ENCODE measurements at places on chromosomes 2 and 18. TPM values are rescaled to one million over a fixed set of nuclear protein-coding genes. Genes with fewer than 3 reads are reported as not detected.
A peak's percentile ranks its signal among the peaks of the same experiment; 100 is the strongest.

M1AP gene
- total RNA-seq: 2.5 TPM

TMEFF2 gene
- 2.0 TPM for total RNA-seq

OLA1 gene
- total RNA-seq: 118 TPM

KLF11 gene
- 4.6 TPM for total RNA-seq

EGR4 gene
- 0.12 TPM for total RNA-seq

CACNB4 gene
- total RNA-seq: 2.3 TPM

DNA sequence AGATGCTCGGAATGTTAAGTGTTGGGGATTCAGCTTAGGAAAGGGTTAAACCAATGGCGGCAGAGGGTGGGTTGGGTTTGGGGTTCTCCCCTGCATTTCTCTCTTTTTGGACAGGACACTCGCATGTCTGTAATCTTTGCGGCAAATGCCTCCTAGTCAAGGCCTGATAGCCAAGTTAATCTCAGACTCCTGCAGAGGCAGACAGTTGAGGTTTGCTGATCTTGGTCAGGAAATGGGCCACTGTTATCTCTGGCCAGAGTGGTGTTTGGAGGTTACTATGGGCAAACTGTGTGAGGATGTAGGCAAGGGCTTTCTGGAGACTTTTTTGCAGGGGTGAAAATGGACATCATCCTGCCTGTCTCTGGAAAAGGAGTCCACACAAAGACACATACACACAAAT is 188.8 kb downstream of the SETBP1 start:
- DNase-seq: no peak
- H3K27ac ChIP-seq: peak overlapping the region; percentile 55
- H3K4me1 ChIP-seq: peaks cover 17% of the 10 kb centered on the region
- H3K36me3 ChIP-seq: peaks cover 4% of the 10 kb centered on the region

DNA sequence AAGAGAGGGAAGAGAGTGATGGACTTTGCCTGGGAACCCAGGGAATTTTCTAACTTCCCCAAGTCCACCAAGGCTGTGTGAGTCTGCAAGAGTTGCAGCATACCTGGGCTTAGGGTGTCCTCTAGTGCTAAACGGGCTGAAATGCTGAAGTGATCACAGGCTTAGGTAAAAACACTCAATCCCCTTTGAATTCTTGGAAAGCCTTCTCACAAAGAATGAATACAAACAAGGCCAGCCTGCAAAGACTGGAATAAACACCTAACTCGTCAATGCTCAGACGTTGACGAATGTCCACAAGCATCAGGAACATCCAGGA is 30.0 kb upstream of the BMP10 start:
- no peak overlapping the region for H3K27ac ChIP-seq
- no peak for DNase-seq
- H3K4me1 ChIP-seq: no peaks in the 10 kb centered on the region
- H3K36me3 ChIP-seq: peaks cover 2% of the 10 kb centered on the region

DNA sequence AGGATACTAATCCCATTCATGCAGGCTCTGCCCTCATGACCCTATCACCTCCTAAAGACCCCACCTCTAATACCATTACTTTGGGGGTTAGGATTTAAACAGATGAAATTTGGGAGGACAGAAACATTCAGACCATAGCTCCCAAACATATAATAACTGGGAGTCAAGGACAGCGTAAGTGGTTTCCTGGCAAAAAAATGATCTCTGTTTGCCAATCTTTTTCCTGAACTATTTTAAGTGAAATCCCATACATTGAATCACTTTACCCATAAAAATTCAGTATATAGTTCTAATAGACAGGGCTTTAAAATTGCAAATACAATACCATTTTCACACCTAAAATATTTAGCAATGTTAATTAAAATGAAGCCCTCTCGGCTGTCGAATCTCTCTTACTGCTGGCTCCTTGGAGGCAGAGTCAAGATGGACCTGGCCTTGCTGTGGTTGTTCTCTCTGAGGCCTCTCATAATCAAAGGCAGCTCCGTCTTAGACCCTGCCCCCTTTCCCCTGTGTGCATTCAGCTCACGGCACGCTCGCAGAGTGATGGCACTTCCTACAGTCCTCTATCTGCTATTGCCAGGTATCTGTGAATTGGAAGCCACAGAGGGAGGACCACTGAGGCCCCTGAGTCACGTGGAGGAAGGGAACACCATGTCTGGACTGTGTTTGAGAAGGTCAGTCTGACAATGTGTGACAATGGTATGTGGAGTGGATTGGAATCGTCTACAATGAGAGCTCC is 132.3 kb downstream of the UXS1 start:
- peaks cover 5% of the 10 kb centered on the region for H3K4me1 ChIP-seq
- H3K27me3 ChIP-seq: peaks cover 28% of the 10 kb centered on the region
- no peaks in the 10 kb centered on the region for H3K36me3 ChIP-seq
- no peak overlapping the region for H3K4me3 ChIP-seq

DNA sequence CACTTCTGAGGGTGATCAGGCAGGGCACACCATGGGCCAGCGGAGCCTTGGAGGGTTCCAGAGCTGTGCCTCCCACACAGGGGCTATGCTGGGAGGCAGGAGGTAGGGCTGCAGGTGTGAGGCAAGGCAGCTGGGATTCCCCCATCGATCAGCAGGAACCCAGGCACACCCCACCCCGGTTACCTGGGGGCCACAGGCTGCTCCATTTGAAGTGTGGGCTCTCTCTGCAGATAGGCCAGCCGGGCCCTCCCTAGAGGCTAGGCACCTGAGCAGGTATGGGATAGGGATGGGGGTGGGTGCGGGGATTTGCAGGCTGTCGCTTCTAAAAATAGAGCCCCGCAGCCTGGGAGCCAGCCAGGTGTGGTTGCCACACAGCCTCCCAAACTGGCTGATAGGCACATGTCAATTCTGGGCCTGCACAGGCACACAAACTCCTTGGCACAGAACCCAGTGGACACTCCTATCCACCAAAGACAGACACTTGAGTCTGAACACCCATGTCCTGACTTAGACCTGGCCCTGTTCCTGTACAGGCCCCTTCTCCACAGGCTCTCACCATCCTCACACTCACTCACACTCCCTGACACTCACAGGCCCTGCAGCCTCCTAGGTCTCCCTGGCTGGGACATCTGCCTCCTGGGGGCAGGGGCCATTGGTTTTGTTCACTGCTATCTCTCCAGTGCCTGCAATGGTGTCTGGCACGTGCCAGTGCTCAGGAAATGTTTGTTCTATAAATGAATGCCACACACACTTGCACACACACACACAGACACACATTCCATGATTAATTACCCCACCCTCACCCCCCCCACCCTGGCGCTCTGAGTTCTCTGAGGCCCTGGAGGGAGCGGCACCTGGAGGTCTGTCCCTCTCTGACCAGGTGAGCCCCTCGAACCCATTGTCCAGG is 73.4 kb downstream of the ZFP36L2 start:
- peaks cover 28% of the 10 kb centered on the region for H3K4me1 ChIP-seq
- peak overlapping the region; percentile 74 for H3K27ac ChIP-seq
- peaks cover 39% of the 10 kb centered on the region for H3K27me3 ChIP-seq
- no peak for DNase-seq
- H3K36me3 ChIP-seq: no peaks in the 10 kb centered on the region

DNA sequence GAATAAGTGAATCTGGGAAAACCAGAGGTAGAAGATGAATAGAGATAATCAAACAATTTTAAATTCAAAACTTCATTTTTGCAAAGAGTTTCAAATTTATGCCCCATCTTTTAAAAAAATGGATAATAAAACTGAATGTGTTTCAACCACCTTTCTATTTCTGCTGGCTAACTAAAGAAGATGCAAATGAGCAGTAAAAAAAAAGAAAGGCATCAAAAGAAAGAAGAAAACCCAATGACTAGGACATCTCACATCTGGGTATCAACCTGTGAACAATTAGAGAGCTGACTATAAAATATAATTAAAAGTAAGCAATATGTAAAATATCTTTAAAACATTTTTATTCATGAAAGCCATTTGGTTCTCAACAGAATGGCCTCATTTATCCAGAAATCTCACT is 2.5 kb downstream of the PGAP1 start:
- H3K27me3 ChIP-seq: no peaks in the 10 kb centered on the region
- H3K4me1 ChIP-seq: peaks cover 30% of the 10 kb centered on the region
- peaks cover 5% of the 10 kb centered on the region for H3K36me3 ChIP-seq
- no peak for DNase-seq
- H3K4me3 ChIP-seq: peak overlapping the region; percentile 50

DNA sequence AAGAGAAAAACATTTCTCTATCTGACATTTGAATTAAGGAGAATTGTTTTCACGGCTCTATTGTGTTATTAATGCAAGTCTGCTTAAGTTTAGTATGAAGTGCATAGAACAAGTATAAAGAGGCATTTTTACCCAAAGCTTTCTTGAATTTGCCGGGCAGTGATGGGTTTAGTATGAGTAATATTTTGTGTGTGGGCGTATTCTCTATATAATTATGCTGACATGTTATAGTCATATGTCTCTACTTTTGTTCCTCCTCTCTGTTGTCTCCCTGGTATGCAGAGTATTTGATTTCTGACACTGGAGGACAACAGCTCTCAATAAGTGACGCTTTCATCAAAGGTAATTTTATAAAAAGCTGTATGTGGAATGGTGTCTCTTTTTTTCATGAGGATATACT is 45.9 kb downstream of the PIKFYVE start:
- no peaks in the 10 kb centered on the region for H3K4me1 ChIP-seq
- DNase-seq: no peak
- H3K4me3 ChIP-seq: no peak overlapping the region
- H3K36me3 ChIP-seq: peaks cover 22% of the 10 kb centered on the region

DNA sequence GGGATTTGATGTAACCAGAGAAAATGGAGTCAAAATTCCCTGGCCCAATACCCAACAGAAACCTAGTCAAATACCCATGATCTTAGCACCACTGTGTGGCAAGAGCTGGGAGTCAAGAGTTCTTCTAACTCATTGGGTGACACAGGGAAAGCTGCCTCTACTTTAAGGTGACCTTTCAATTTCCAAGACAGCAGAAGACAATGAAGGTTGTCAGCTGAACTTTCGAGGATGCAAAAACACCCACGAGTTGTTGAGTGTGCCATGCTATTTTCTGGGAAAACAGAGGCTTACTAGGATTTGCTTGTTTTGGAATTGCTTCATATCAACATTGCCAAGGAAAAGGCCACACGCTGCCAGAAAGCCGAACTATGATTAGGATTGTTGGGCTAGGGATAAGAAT is 61.6 kb upstream of the CYRIA start:
- H3K27me3 ChIP-seq: peaks cover 14% of the 10 kb centered on the region
- DNase-seq: no peak
- H3K4me1 ChIP-seq: no peaks in the 10 kb centered on the region
- H3K27ac ChIP-seq: no peak overlapping the region

DNA sequence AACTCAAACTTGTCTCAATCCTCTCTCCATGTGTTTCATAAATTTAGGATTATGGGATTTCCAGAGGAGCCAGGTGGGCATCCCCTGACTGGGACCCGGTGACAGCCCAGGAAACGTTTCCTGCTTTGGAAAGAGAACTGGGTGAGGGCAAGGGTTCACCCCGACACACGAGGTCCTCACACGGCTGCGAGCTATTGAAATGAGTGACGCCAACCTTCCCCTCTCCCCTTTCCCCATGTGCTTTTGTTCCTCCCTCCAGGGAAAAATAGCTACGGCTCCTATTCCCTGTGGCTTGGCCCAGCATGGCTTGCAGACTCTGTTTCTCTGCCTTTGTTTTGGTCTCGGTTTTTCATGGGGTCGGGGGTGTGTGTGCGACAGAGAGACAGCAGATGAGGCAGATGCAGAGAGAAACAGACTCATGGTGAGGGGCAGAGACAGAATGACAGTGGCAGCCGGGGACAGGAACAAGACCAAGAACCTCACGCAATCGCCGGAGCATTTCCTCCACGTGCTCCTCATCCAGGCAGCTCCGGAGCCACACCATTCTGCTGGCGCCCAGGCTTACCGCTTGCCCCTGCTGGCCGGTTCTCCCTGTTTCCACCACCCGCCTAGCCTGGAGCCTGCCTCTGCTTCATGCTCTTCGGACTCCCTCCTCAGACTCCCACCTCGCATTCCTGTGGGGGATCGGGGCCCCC is 238.5 kb downstream of the DYSF start:
- DNase-seq: no peak
- H3K27me3 ChIP-seq: peaks cover 31% of the 10 kb centered on the region
- peaks cover 2% of the 10 kb centered on the region for H3K36me3 ChIP-seq
- H3K4me1 ChIP-seq: peaks cover 18% of the 10 kb centered on the region

DNA sequence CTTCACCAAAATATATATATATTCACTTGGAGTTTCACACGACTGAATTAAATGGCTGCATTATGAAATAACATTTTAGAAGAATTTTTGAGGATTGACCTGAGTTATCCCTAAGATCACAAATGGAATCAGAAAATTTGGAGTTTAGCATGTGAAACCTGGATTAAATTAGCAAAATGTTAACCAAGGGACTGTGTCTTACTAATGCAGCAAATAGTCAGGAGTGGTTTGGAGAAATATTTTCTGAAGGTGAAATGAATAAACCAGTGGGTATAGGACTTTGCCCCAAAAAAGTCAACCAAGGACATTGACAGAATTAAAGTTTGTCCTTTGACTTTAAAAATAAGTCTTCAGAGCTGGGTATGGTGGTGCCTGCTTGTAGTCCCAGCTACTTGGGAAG is 111.2 kb downstream of the PRPF40A start:
- no peak overlapping the region for H3K4me3 ChIP-seq
- no peak overlapping the region for H3K27ac ChIP-seq
- H3K27me3 ChIP-seq: no peaks in the 10 kb centered on the region
- no peak for DNase-seq
- H3K36me3 ChIP-seq: peaks cover 8% of the 10 kb centered on the region

DNA sequence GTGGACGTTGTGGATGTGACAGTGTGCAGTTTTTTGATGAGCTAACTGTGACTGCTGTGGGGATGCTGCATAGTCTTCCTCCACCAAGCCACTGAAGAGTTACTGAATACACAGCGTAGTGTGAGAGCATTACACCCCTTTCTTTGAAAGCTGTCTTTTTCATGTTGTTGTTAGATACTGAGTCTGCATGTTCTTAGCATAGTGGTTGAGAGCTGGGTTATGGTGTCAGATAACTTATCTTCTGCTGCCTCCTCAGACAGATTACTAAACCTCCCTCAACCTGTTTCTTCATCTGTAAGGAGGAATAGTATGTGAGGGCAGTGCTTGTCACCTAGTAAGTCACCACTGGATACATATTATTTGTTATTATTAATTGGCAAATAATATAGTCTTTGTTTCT is 63.2 kb downstream of the CEP192 start:
- H3K4me3 ChIP-seq: no peak overlapping the region
- no peaks in the 10 kb centered on the region for H3K4me1 ChIP-seq
- H3K27ac ChIP-seq: no peak overlapping the region
- H3K36me3 ChIP-seq: peaks cover 17% of the 10 kb centered on the region
- no peaks in the 10 kb centered on the region for H3K27me3 ChIP-seq

GRCh38 chr2:21253311-21254027 is 129.7 kb downstream of the TDRD15 start:
- peaks cover 20% of the 10 kb centered on the region for H3K4me1 ChIP-seq
- H3K27me3 ChIP-seq: no peaks in the 10 kb centered on the region
- no peak overlapping the region for H3K27ac ChIP-seq
- H3K4me3 ChIP-seq: no peak overlapping the region

DNA sequence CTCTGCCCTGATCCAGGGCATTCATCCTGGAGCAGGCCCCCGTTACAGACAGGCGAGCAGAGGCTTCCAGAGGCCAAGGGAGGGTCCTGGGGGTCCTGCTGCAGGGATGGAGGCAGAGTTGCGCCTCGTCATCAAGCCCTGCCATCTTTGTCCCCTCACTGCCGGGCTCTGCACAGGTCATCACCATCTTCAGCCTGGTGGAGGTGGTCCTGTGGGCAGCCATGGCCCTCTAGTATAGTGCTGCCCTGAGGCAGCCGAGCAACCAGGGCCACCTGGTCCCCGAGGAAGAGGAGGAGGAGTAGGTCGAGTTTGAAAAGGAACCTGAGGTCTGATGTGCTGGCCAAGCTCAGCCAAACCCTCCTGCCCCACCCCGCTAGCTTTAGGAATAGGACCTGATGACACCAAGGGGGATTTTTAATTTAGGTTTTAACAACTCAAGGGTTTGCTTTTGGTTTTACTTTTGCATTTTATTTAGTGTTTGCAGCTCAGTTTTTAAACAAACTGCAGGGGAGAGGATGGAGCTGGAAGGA is 8.8 kb upstream of the ALPI start:
- H3K4me3 ChIP-seq: no peak overlapping the region
- H3K36me3 ChIP-seq: no peaks in the 10 kb centered on the region
- no peak overlapping the region for H3K27ac ChIP-seq

Measured in progenitor cell of endocrine pancreas (in vitro differentiated cells).